ENCODE measurements at places on chromosomes 7 and 10. TPM values are rescaled to one million over a fixed set of nuclear protein-coding genes. Genes with fewer than 3 reads are reported as not detected.

- no peak overlapping the region for H3K4me3 ChIP-seq
- H3K36me3 ChIP-seq = peaks cover 11% of the 10 kb centered on the region
- peak overlapping the region; percentile 67 for H3K27ac ChIP-seq
- no peaks in the 10 kb centered on the region for H3K27me3 ChIP-seq
Measured at GRCh38 chr7:44631458-44632115, 25.2 kb downstream of the OGDH start.

DNA sequence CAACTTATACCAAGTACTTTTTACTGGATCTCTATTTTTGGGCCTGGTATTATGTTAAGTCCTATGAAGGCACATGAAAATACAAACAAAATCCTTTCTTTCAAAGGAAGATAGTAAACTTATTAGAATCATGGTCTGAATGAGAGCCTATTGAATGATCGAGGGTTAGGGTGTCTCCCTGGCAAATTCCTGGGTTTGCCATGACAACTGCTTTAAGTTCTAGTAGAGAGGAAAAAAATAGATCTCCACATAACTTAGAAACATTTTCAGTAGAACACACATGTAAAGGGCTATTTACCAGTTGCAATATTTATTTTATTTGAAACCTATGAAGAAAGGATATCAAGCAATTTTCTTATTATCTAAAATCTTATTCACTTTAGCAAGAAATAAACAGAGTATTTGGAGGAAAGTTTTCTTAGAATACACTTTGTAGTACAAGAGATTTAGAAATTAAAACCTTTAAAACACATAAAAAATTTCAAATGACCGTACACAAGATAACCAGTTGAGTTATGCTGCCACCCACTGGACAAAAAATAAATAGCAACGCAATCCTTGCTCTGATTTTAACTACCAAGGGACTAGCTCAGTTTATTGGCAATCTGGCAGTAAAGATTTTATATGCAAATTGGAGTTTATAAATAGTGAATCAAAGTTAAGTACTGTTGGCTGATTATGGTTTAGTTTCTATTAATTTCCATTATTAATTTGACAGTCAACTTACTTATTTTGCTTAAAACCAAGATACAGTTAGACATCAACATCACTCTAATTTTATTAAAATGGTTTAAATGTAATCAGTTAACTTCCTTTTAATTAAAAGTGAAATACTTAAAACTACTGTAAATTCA lies 33.9 kb downstream of the CACUL1 start:
- no peak for DNase-seq
- H3K4me1 ChIP-seq = peaks cover 6% of the 10 kb centered on the region
- no peaks in the 10 kb centered on the region for H3K36me3 ChIP-seq
- H3K4me3 ChIP-seq = no peak overlapping the region

DNA sequence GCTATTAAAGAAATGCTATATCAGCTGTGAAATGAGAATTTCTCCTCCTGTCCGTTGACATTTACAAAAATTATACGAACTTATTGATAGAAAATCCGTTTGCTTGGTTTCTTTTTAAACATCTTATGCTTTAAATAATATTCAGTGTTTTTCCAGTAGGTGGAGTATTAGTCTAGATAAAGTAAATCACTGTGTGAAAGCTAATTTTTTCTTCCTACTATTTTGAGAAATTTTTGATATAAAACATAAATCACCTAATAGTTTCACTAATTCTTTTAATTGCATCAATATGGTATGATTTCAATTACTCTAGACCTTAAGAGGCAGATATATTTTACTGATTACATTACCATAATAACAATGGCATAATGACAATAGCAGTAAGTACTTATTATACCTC lies 335.2 kb upstream of the C7orf33 start:
- H3K36me3 ChIP-seq = no peaks in the 10 kb centered on the region
- H3K27ac ChIP-seq = no peak overlapping the region
- no peak overlapping the region for H3K4me3 ChIP-seq
- no peaks in the 10 kb centered on the region for H3K4me1 ChIP-seq

DNA sequence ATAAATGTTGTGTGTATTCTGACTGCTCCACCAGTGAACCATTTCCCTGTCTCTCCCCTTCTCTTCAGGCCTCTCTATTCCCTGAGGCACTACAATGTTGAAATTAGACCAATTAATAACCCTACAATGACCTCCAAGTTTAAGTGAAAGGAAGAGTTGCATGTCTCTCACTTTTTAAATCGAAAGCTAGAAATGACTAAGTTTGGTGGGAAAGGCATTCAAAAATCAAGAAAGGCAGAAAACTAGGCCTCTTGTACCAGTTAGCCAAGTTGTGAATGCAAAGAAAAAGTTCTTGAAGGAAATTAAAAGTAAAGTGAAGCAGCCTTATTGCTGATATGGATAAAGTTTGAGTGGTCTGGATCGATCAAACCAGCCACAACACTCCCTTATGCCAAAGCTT lies 198.3 kb upstream of the YAE1 start:
- no peak overlapping the region for H3K4me3 ChIP-seq
- H3K36me3 ChIP-seq = no peaks in the 10 kb centered on the region
- H3K27me3 ChIP-seq = no peaks in the 10 kb centered on the region
- H3K27ac ChIP-seq = no peak overlapping the region
- H3K4me1 ChIP-seq = no peaks in the 10 kb centered on the region
- no peak for DNase-seq

DNA sequence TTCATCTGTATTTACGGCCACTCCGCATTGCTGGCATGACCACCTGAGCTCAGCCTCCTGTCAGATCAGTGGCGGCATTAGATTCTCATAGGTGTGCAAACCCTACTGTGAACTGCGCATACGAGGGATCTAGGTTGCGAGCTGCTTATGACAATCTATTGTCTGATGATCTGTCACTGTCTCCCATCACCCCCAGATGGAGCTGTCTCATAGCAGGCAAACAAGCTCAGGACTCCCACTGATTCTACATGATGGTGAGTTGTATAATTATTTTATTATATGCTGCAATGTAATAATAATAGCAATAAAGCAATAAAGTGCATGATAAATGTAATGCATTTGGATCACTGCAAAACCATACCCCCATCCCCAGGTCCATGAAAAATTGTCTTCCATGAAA lies 1172.9 kb upstream of the AUTS2 start:
- H3K27ac ChIP-seq = no peak overlapping the region
- H3K27me3 ChIP-seq = no peaks in the 10 kb centered on the region
- no peak for DNase-seq
- H3K36me3 ChIP-seq = no peaks in the 10 kb centered on the region
- H3K4me1 ChIP-seq = no peaks in the 10 kb centered on the region

DNA sequence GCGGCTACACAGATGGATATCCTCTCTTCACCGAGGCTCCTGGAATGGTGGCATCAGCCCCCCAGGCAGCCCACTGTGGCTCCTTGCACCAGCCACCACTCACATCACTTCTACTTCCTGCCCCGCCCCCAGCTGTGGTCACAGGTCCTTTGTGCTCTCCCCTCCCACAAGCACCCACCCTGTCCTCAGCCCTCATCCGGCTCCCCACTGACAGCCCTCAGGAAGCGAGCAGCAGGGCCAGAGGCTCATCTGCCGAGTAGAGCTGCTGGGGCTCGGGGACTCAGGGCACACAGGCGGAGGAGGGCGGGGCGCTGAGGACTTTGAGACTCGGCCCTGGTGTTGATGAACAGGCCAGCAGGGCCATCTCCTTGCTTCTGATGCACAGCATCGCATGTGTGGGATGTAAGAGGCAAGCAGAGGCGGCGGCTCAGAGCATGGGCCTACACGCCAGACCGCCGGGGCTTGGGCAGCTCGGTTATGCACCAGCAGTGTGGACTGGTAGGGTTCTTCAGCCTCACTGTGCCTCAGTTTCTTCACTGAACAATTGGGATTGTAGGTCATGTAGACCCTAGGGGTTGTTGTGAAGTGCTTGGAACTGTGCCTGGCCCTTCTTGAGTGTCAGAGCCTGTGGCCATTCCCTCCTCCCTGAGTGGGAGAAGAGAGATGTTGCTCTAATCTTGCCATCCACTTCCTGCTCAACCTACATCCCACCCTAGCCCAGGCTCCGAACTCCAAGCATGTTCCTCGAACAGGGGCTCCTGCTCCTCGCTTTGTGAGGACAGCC lies at the start of gene PRF1:
Gene PRF1, minus strand, starts transcription at position 77 of the 784 bp plus-strand sequence. CDS start 1,839 bp downstream, outside the sequence.
- H3K27me3 ChIP-seq = no peaks in the 10 kb centered on the region
- peak within 1 kb of the TSS; percentile 58 for H3K27ac ChIP-seq
- peak; percentile 65 for DNase-seq

PIK3AP1 gene
- total RNA-seq = 71.6 TPM

GRCh38 chr7:76201732-76202665 lies at the start of gene SRRM3:
Gene SRRM3 (plus strand): TSS chr7:76201896. CDS start chr7:76235067, 33,171 bp downstream.
- H3K4me3 ChIP-seq = no peak within 1 kb of the TSS
- peaks cover 39% of the 10 kb centered on the region for H3K27me3 ChIP-seq
- no peaks in the 10 kb centered on the region for H3K36me3 ChIP-seq
- DNase-seq = peak; percentile 85

JCAD gene
- 101 TPM for total RNA-seq

GRCh38 chr10:44578271-44578670 lies 193.4 kb upstream of the CXCL12 start:
- H3K27ac ChIP-seq = no peak overlapping the region
- no peaks in the 10 kb centered on the region for H3K4me1 ChIP-seq
- no peaks in the 10 kb centered on the region for H3K36me3 ChIP-seq
- H3K4me3 ChIP-seq = no peak overlapping the region
- H3K27me3 ChIP-seq = no peaks in the 10 kb centered on the region

DNA sequence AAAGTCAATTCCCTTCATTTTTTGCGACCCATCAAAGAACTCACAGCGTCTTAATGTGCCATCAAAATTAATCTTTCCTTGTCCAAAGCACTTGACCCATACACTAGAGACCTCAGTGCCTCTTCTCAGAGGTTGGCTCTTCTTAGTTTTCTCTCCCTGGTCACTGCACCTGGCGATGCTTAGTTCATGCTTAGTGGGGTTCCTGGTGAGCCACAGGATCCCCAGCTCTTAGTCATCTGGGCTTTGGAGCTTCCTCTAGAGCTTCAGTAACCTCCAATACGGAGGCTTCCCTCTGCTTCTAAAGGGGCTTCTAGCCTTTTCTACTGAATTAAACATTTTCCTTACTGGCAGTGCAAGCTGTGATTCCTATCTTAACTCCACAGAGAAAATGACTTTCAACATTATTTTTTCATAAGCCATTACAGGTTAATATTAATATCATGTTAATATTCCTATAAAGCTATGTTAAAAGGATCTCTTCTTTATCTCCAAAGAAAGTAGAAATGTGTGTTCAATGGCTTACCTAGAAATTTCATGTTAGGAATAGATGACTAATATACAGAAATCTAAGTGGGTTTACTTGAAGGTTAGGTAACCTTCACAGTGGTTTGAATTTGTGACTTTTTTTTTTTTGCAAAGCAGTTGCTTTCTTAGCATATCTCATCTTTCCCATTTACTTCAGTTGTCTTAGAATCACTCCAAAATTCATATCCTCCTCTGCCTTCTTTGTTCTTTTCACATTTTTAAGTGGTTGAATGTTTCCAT lies 295.2 kb downstream of the CAMK1D start:
- H3K4me3 ChIP-seq = no peak overlapping the region
- DNase-seq = no peak
- no peaks in the 10 kb centered on the region for H3K27me3 ChIP-seq
- H3K4me1 ChIP-seq = no peaks in the 10 kb centered on the region

DNA sequence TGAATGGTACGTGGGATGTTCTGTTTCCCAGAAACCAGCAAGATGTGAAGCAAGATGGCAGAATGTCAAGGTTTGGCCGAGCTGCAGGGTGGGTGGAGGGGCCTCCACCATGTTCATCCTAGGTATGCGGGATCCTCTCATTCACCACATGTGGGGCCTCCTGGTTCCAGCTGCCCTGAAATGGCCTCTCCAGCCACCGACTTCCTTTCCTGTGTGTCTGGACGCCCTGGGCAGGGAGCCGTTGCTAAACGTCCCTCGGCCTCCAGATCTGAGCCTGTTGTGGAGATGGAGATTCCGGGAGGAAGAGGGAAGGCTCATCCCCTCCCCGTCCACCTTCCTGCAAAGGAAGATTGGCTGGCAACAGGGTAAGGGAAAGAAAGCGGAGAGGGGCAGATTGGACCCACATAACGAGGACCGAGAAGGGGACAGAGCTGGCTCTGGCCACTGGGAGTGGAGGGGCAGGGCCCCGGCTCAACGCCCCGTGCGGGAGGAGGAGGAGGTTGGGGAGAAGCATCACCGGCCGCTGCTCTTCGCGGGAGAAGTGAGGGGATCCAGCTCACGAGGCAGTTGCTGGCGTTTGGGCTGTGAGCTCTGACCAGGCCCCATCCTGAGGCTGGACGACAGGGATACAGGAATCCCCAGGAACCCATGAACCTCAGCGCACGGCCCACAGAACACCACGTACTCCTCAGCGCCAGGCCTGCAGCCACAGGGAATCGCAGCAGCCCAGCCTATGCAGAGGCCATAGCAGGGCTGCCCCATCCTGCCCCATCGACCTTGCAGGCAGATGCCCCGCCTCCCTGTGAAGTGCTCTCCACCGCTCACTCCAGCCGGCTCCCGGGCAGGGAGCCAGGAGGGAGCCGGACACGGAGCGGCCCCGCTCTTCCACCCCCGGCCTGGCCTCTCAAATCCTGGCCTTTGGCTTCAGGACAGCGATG lies 98.3 kb downstream of the FOXL3 start:
- DNase-seq = peak; percentile 87
- H3K27me3 ChIP-seq = no peaks in the 10 kb centered on the region
- no peaks in the 10 kb centered on the region for H3K36me3 ChIP-seq
- H3K4me1 ChIP-seq = no peaks in the 10 kb centered on the region
- no peak overlapping the region for H3K27ac ChIP-seq

GTPBP10 gene
- 21.3 TPM for total RNA-seq

- H3K4me3 ChIP-seq = peak overlapping the region; percentile 92
- H3K4me1 ChIP-seq = peaks cover 44% of the 10 kb centered on the region
- H3K36me3 ChIP-seq = peaks cover 59% of the 10 kb centered on the region
- no peaks in the 10 kb centered on the region for H3K27me3 ChIP-seq
- H3K27ac ChIP-seq = peak overlapping the region; percentile 99
Measured at GRCh38 chr7:99559175-99559915, 903 bp downstream of the ZNF655 start.

DNA sequence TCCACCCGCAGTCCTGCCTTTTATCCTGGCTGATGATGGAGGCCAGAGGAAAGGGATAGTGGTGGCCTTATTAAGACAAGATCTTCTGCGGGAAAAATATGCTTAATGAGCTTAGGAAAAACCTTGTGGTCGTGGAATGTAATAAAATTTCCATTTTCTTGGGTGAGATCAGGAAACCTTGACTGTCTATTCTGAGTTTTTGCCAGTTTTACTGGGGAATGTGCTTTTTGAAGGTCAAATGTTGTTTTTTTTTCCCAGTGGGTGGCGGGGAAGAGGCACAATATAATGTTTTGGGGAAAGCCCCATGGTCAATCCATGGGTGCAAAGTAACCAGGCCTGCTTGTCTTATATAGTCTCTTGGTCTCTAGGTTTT lies 118.5 kb downstream of the CREB5 start:
- no peaks in the 10 kb centered on the region for H3K4me1 ChIP-seq
- no peaks in the 10 kb centered on the region for H3K27me3 ChIP-seq
- H3K36me3 ChIP-seq = no peaks in the 10 kb centered on the region
- no peak overlapping the region for H3K27ac ChIP-seq

ABCC2 gene
- total RNA-seq = 1.9 TPM

GRCh38 chr10:60351191-60351853 lies 38.4 kb downstream of the ANK3 start:
- H3K27ac ChIP-seq = no peak overlapping the region
- no peaks in the 10 kb centered on the region for H3K36me3 ChIP-seq
- H3K4me3 ChIP-seq = no peak overlapping the region

Measured in lower lobe of right lung (tissue), 2 donors.